ENCODE measurements at places on chromosomes 5 and 9.

GRCh38 chr5:69131304-69131703 is 35.6 kb upstream of the CCNB1 start:
- DNase-seq, result no peak

DNA sequence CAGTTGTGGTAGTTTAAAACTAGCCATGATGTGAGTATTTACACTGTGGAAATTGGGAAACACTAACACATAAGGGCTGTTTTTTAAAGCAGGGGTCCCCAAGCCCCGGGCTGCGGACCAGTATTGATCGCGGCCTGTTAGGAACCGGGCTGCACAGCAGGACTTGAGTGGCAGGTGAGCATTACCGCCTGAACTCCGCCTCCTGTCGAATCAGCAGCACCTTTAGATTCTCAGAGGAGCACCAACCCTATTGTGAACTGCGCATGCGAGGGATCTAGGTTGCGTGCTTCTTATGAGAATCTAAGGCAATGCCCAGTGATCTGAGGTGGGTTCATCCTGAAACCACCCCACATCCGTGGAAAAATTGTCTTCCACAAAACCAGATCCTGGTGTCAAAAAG is 127.8 kb downstream of the PCSK5 start:
- no peak for DNase-seq

DNA sequence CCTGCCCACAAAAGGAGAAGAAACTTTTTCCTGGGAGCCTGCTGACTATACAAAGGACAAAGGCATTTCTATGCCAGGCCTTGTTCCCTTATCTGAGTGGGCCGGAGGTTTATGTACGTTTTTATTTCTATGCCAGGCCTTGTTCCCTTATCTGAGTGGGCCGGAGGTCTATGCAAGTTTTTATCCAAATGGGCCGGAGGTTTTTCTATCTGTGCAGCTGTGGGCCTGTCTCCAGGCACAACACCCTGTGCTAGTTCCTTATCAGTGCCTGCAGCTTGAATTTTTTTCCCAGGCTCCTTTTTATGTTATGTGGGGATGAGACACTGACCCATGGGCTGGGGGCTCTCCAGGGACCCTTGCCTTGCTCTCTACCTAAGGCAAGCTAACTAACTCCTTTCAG is 5.5 kb downstream of the SLC25A2 start:
- no peak for DNase-seq

- no peak for DNase-seq
These were observed 179.6 kb upstream of the MPDZ start for GRCh38 chr9:13459071-13459470.

GRCh38 chr5:61441742-61442141 is 109.7 kb downstream of the ZSWIM6 start:
- DNase-seq, result no peak

DNA sequence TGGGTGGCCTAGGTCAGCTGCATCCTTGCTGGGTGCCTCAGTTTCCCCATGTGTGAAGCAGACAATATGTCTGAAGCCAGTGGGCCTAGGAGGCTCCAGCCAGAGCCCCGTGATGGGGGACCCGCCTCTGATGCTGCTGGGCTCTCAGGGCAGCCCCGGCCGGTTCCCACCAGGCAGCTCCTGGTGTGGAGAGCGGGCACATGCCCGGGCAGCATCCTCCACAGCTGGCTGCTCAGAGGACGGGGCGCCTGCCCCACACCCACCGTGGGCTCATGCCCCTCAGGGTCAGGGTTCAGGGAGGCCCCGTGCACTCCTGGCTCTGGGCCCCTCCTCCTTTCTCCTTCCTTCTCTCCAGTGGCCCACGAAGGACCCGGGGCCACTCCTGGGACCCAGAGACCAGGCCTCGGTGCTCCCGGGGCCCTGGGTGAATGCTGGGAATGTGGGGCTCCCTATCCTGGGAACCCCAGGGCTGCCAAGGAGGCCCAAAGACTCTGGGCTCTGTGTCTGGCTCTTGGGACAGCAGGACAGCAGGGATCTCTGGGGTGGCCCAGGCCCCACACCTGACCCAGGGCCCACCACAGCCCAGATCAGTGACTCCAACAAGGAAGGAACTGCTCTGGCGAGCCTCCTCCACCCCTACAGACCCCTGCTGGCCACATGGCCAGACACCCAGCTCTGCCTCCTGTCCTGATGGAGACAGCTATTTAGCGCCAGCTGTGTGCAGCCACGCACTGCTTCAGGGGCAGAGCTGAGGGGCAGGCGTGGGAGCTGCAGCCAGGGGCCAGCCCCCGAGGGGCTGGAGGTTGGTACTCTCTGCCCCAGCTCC is 39.5 kb upstream of the EGFL7 start:
- no peak for DNase-seq

- no peak for DNase-seq
These were observed 225.4 kb upstream of the DAB2 start for GRCh38 chr5:39650008-39650762.

DNA sequence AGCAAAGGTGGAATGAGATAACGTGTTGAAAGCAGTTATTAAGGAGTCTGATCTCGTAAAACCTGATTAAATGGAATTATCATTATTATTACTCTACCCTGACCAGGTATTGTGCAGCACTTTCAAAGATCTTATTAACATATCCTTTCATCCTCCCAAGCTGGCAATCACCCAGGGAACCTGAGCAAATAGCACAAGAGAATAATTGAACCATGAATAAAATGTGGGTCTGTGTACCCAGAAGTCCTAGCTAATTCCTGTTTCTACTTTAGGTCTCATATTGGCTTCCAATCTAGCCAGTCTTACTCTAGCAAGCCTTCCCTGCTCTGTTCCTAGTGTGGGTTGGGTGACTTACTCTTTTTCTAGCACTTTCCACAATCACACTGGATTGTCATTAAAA is 162.2 kb upstream of the STK32A start:
- no peak for DNase-seq

DNA sequence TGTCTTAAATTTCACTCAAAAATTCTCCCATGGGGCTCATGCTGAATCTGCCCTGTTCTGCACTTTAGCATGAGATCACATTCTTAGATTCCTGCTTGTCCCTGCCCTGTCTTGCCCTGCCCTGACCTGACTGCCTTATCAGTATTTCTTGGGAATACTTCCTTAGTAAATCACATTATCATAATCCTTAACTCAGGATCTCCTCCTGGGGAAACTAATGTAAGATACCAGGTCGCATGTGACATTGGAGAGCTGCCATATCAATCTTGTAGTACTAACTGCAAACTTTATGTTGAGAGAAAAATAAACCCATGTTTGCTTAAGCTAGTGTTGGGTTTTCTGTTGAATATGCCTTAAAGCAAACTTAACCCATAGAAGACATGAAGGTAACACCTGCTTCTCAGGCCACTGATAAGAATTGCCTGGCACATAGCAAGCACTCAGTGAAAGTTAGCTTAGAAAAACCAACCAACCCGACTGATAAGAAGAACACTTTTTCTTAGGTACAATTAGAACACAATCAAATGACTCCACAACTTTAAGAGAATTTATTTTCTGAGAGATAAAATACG is 53.3 kb downstream of the IL33 start:
- DNase-seq, result no peak

- DNase-seq, result no peak
These were observed 290.1 kb upstream of the CDH9 start for GRCh38 chr5:27328480-27328879.

GRCh38 chr5:52952483-52952882 is 36.7 kb upstream of the ITGA2 start:
- no peak for DNase-seq

DNA sequence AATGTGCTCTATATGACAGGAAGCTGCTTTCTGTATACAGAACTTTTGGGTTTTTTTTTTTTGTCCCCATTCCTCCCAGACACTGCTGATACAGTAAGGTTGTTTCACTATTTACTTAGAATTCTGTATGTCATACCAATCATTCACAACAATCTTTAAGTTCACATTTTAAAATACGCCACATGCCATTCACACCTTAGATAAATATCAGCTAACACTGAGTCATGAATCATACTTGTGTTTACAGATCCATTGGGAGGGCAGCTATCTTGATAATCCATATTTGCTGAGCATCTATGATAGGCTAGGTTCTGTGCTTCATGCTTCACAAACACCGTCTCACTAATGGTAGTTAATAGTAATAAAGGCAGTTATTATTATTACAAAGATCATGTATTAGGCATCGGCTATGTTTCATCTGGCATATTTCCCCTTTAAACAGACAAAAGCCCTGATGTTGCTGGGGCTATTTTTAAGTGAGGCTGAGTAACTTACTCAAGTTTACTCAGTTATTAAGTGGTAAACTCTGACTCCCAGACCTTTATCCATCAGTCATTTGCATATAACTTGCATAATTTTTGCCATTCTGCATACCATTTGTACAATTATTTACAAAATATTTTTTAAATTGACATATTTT is 152.2 kb upstream of the HMHB1 start:
- no peak for DNase-seq

GRCh38 chr9:23820451-23821374 is 5.3 kb downstream of the ELAVL2 start:
- DNase-seq, result no peak

- no peak for DNase-seq
These were observed 455.7 kb upstream of the TLE4 start for GRCh38 chr9:79116041-79116440.

- DNase-seq, result peak; percentile 42
These were observed 43.9 kb downstream of the P4HA2 start for GRCh38 chr5:132183723-132184122.

DNA sequence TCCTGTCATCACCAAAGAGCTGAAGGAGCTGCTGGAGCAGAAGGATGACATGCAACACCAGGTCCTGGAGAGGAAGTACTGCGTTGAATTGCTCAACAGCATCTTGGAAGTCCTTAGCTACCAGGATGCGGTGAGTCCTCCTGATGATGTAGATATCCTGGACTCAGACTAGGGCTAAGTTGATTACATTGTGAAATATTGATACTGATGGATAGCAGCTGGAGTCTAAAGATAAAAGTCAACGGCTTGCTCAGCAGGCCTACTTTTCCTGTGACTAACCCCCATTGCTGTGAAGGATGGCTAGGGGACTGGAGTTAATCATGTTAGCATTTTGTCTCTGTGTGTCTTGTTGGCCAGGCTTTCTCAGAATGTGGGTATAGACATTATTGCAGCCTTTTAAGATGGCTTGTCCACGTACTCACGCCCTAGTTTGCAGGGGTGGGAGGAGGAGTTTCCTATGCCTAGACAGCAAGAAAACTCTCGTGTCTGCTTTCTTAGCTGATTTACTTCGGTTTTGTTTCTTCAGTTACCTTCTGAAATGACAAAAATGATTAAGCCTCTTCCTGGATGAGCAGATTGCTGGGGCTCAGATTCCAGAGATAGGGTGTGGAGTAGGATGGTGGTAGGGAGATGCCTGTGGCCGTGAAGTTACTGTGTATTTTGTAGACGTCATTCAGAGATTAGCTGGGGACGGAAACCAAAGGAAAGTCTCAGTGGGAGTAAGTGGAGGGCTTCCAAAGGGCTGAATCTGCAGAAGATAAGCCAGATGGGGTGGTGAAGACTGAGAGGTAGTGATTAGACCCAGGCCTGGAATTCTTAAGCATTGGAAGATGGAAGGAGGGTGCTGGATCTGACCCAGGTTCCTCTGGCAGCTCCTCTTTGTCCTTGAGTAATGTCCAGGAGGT is 166.3 kb downstream of the DOCK2 start:
- DNase-seq, result peak; percentile 80

DNA sequence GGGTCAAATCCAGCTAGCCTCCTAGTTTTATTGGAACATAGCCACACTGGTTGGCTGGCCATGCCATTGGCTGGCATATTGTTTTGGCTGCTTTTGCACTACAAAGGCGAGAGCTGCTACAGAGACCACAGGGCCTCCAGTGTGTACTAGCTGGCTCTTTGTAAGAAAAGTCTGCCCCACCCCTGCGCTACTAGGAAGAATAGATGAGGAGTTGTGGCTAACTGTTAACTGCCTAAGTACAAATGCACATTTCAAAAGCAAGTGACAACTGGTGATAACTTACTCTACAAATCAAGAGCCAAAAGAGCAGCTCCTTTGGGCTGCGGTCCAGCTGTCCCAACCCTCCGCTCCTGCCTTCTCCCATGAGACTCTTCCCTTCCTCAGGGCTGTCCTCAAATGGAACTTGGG is 63.9 kb downstream of the SERINC5 start:
- DNase-seq, result no peak

- DNase-seq, result no peak
These were observed 8.8 kb upstream of the GGTA1 start for GRCh38 chr9:121508415-121508814.

DNA sequence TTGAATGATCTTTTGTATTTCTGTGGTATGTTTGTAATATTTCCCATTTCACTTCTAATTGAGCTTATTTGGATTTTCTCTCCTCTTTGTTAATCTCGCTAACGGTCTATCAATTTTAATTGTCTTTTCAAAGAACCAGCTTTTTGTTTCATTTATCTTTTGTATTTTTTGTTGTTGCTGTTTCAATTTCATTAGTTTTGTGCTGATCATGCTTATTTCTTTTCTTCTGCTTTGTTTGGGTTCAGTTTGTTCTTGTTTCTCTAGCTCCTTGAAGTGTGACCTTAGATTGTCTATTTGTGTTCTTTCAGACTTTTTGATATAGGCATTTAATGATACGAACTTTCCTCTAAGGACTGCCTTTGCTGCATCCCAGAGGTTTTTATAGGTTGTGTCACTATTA is 28.4 kb upstream of the SNCAIP start:
- no peak for DNase-seq

GRCh38 chr5:160556846-160557245 is 135.2 kb downstream of the PTTG1 start:
- DNase-seq, result no peak
